Activated naive CD4-positive, alpha-beta T cell treated with anti-CD3 and anti-CD28 coated beads for 36 hours (primary cell): ENCODE measurements at places on chromosomes 3 and 15. TPM values are rescaled to one million over a fixed set of nuclear protein-coding genes. Genes with fewer than 3 reads are reported as not detected.

Gene PCOLCE2
- 0.38 TPM for total RNA-seq

- peaks cover 4% of the 10 kb centered on the region for H3K36me3 ChIP-seq
- H3K27ac ChIP-seq: no peak overlapping the region
- H3K27me3 ChIP-seq: no peaks in the 10 kb centered on the region
- peak overlapping the region; percentile 89 for H3K4me3 ChIP-seq
- H3K4me1 ChIP-seq: peaks cover 23% of the 10 kb centered on the region
Measured at GRCh38 chr3:10319804-10320203, 1.1 kb downstream of the SEC13 start.

Gene KLHL40
- not detected for total RNA-seq

GRCh38 chr3:144552346-144553057 lies 580.9 kb downstream of the DIPK2A start:
- H3K27ac ChIP-seq: no peak overlapping the region
- DNase-seq: no peak
- H3K36me3 ChIP-seq: no peaks in the 10 kb centered on the region
- no peak overlapping the region for H3K4me3 ChIP-seq
- no peaks in the 10 kb centered on the region for H3K4me1 ChIP-seq

- H3K4me3 ChIP-seq: no peak overlapping the region
- H3K27ac ChIP-seq: no peak overlapping the region
- peaks cover 22% of the 10 kb centered on the region for H3K27me3 ChIP-seq
- no peaks in the 10 kb centered on the region for H3K36me3 ChIP-seq
- H3K4me1 ChIP-seq: no peaks in the 10 kb centered on the region
- no peak for DNase-seq
Measured at GRCh38 chr15:77846986-77847385, 214.3 kb upstream of the LINGO1 start.
